ENCODE measurements at places on chromosomes 2 and 18.

DNA sequence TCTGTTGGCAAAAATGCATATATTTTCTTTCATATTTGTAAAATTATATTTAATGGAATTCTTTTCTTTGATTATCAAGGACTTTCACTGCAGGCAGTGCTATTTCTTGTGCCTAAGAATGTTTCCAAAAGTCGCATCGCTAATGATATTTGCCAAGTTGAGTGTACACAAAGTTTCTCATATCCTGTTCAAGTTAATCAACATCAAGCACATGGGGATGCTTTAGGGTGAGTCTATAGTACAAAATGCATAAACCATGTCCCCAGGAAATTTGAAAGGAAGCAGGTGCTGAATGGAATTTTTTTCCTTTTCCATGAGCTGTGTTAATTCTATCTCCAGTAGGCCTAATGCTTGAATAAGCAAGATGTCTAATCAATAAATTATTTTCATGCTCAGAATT lies 129.7 kb downstream of the GALNT1 start:
- DNase-seq: no peak

DNA sequence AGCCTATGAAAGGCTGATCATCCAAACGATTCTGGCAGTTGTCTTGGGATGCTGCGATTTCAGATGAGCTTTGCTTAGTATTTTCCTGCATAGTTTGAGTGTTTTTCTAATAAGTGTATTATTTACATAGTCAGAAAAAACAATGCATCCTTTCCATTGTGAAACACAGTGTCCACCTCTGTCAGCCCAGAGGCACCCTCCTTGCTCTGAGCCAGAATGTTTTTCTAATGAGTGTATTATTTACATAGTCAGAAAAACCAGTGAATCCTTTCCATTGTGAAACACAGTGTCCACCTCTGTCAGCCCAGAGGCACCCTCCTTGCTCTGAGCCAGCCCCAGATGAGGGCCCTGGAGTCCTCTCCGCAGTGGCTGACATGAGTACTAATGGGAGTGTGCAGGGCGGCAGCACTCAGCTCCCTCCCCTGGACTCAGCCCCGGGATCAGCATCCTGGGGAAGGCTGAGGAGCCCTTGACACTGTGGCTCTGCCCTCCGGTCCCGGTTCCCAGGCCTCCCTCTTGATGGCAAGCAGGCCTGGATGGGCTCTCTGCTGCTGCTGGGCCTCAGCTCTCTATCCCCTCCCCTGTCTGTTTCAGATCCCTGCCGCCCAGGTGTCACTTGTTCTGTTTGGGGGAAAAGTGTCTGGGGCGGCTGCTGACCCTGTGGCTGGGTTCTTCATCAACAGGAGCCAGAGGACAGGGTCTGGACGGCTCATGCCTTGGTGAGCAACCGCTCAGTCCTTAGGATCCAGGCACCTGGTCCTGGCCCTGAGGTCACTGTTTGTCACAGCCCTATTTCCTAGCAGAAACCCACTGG lies 5.9 kb downstream of the MFSD2B start:
- no peak for DNase-seq

DNA sequence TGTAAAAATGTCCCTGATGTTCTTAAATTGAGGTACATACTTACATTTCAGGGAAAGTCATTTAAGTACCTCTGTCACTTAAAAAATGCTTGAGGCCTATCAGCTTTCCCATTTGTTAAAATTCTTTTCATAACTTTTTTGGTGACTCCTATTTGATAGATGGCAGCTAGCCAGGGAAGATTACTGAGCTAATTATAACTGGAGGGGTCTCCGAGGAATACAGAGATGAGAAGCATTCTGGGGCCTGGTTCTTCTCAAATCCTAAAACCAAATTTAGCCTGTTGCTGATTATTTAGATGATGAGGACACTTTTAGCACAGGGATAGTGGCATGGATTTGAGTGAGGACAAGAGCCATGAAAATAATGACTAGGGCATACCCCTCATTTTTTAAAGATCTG lies 4.8 kb downstream of the UGP2 start:
- DNase-seq: no peak

DNA sequence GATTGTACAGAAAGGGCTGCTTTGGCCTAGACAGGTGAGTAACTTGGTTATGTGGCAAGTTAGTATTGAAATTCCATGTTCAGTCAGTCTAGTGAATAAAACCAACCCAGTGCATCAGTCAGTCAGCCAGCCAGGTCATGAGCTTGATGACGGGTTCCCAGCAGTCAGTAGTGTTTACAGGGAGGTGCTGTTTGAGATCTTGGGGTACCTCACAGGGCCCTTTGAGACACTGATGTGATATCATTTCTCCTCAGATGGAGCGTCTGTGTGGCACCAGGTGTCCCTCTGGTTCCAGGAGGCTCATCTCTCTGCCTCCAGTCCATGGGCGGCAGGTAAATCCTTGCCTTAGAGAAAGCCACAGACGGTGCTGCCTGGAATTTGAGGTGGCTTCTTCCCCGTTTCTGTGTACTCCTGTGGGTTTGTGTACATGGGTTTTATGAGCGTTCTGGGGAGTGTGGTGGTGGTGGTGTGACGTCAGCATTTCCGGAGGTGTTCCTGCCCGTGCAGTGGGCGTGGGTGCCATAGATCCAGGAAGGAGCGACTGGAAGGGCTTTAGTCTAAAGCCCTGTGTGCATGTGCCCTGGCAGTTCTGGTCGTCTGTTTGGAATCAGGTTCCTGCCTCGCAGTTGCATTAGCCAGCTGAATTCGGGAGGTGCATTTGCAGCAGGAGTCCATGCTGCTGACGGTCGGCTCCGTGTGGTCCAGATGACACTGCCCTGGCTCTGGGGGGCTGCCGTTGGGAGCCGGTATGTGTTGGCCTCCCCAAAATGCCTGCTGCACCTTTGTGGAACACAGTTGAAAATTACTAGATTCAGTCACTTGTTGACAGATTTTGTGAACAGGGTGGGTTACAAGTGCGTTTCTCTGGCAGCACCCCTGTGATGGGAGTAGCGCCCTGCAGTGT lies 2.1 kb downstream of the CTDP1 start:
- peak; percentile 48 for DNase-seq

GRCh38 chr2:225632351-225632750 lies 232.8 kb downstream of the NYAP2 start:
- no peak for DNase-seq

- DNase-seq: no peak
Measured at GRCh38 chr18:52402814-52403213, 62.8 kb downstream of the DCC start.

DNA sequence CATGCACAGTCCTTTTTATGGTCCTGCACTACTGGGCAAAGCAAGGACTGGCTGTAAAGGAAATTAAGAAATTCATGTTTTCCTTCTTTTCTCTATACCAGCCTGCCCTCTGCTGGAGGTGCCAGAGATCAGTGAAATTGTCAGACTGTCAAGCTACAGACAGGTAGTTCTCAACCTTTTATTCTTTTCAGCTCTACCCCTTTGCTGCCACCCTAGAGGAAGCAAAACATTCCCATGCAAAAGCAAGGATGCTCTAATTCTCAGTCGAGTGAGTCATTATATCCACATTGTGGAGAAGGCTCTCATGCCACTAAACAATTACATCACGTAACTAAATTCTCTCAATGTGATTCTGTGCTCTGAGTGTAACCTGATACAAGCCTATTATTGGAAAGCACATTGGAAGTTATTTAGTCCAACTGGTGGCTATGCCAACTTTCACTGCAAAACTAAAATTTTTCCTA lies 25.0 kb upstream of the RAPGEF4 start:
- no peak for DNase-seq

GRCh38 chr2:198297350-198297749 lies 493.0 kb downstream of the PLCL1 start:
- DNase-seq: no peak

DNA sequence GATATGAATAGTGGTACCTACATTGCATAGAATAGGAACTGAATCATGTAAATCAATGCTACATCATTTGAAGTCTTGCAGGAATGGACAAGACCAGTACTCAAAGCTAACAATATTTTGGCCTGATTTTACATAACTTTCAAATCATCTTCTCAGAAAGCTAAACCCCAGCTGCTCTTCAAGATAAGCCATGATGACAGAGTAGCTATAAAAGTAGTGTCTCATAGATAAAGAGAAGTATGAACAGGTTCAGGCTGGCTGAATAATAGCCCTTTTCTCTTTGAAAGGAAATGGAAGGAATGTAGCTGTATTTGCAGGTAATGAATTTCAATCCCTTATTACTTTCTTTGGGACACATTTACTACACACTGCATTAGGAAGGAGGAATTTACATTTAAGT lies 28.2 kb downstream of the TSPYL6 start:
- DNase-seq: no peak

GRCh38 chr2:223100061-223100511 lies 48.1 kb downstream of the KCNE4 start:
- no peak for DNase-seq

GRCh38 chr18:10367836-10368235 lies 86.6 kb upstream of the APCDD1 start:
- DNase-seq: no peak

DNA sequence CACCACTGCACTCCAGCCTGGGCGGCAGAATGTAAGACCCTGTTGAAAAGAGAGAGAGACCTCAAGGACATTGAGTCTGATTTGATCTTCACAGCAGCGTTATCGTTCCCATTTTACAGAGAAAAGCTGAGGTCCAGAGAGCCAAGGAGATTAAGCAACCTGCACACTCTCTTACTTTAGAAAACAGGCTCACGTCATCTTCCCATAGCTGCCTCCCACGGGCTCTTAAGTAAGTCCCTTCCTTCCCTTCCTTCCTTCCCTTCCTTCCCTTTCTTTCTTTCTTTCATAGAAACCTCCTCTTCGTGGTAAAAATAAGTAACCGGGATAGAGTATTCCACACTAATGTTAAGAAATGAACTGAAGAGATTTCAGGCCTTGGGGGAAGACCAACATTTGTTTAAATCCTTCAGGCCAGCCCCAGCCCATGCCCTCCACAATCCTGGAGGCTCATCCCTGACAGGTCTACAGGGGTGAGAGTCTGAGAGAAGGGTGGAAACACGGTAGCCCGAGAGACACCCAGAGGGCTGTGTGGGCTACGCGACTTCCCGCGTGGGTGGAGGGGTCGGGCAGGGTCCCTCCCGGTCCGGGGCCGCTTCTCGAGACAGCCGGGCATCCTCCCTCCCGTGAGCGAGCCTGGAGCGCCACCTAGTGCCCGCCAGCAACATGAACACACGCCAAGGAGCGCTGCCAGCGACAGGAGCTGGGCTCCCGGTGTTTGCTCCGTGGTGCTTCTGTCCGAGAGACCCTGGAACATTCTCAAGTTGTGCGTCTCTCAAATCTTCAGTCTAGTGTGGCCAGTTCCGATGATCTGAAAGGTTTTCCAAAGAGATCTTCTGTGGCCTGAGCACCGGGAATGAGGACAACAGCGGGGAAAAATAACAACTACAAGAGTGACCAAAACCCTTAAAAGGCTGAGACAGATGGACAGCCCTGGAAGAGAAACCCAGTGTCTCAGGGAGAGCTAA lies 160.3 kb downstream of the INO80D start:
- DNase-seq: peak; percentile 14

- no peak for DNase-seq
Measured at GRCh38 chr18:74990563-74991081, 218.3 kb downstream of the PTGR3 start.

DNA sequence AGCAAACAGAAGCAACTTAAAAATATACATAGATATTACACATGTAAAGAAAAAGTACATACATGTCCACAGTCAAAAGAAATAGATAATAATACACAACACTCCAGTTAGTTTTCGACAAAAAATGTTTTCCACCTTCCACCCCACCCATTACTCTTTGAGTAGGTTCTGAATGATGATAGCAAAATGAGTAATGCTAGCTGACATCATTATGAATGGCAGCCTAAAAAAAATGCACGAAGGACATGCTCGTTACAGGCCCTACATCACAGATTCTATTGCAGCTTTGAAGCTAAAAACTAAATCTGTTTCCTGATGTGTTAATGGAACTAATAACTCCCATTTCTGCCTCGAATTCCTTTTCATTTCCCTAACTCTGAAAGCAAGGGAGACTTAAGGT lies 578.7 kb upstream of the NETO1 start:
- no peak for DNase-seq

GRCh38 chr2:133109772-133110171 lies 439.8 kb upstream of the LYPD1 start:
- no peak for DNase-seq

DNA sequence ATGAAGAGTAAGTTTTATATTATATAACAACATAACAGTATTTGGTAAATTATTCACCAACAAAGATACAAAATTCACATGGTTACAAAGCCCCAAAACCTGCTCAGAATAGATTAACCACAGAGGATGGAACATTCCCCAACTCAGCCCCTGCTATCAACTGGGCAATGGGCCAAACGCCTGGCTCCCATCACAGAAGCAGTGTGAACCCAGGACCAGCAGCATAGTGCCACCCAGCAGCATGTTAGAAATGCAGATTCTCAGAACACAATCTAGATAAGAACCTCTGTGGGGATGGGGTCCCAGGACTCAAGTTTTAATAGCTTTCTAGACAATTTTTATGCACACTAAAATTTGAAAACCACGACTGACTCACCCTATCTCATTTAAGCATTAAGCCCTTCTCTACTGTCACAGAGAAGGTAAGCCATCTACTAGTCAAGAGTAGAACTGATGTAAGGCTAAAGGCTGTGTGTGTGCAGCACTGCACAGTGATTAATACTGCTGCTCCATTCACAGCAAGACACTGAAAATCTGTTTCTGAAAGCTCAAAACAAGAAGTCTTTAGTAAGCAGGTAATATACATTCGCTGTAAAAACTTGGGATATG lies 15.2 kb downstream of the AFG3L2 start:
- no peak for DNase-seq

GRCh38 chr2:105652014-105652796 lies 92.5 kb upstream of the NCK2 start:
- DNase-seq: no peak

DNA sequence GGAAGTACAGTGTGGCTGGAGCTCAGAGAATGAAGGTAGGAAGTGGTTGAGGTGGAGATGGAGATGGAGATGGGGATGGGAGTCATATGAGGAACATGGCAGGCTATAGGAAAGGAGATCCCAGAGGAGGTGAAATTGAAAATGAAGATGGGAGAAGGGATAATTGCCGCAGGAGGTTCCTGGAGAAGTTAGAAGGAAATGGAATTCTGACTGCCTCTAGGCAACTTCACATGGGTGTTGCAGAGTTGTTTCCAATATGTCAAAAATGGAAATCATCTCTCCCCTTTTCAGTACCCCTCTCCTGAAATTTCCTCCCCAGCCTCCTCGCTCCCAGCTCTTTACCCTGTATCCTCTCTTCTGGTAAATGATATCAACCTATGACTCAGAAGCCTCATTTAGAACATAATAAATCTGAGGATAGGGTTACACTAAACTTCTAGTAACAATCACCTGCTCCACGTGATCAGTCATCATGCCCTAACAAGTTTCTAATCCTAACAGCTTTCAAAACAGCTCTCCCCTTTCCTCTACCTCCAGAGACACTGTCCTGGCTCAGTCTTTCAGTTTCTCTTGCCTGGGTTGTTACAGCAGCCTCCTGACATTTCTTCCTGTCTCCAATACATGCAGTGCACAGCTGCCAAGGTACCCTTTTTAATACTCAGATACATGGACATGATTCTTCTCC lies 201.9 kb upstream of the RBMS1 start:
- no peak for DNase-seq

DNA sequence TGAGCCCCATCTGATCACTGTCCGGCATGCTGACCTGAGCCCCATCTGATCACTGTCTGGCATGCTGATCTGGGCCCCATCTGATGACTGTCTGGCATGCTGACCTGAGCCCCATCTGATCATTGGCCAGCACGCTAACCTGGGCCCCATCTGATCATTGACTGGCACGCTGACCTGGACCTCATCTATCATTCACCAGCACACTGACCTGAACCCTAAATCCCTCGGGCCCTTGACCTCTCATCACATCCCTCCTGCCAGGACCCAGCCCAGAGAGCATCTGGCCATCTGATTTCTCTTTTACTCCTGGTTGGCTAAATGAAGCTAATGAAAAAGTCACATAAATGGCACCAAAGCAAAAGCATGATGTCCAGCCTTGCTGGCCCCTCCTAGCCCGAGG lies 207.1 kb downstream of the NDUFA10 start:
- no peak for DNase-seq

All from activated CD8-positive, alpha-beta memory T cell treated with anti-CD3 and anti-CD28 coated beads for 1 hour (primary cell).